ENCODE measurements at places on chromosomes 1 and 21. TPM values are rescaled to one million over a fixed set of nuclear protein-coding genes. Genes with fewer than 3 reads are reported as not detected.

- peak; percentile 59 for DNase-seq
- H3K4me1 ChIP-seq = no peaks in the 10 kb centered on the region
- no peak overlapping the region for H3K4me3 ChIP-seq
- no peaks in the 10 kb centered on the region for H3K27me3 ChIP-seq
- H3K27ac ChIP-seq = peak overlapping the region; percentile 84
These were observed 27.8 kb downstream of the DMAP1 start for GRCh38 chr1:44240802-44241671.

DNA sequence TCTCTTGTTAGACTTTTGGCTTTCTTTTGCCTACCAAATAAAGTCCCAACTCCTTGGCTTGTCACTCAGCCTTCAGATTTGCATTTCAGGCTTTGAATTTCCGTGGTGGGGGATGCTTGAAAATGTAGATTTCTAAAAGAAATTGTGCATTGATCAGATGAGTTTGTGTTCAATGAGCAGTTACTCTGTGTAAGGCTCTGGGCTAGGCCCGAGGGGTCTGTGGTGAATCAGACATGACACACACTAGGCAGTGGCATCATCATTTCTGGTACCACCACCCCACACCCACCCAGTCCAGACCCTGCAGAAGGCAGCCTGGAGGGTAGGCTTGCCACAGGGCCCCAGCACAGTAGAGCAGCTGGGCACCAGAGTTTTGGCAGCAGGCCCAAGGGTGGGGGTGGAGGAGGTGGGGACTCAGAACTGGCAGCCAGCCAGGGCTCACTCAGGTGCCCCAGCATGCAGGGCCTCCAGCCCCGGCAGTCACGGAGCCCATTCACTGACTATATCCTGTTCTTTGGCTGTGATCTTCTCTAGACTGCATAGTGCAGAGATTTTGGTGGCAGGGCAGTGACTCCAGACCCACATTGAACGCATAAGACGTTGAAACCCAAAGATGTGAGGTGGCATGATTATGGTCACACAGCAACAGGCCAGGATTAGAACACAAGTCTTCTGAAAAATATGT is 97.2 kb upstream of the ARTN start:
- H3K4me1 ChIP-seq = peaks cover 23% of the 10 kb centered on the region
- H3K27ac ChIP-seq = no peak overlapping the region
- H3K36me3 ChIP-seq = peaks cover 19% of the 10 kb centered on the region

- H3K4me3 ChIP-seq = peak overlapping the region; percentile 1
- H3K27ac ChIP-seq = peak overlapping the region; percentile 82
These were observed 35.2 kb downstream of the CFAP57 start for GRCh38 chr1:43207229-43207853.

DNA sequence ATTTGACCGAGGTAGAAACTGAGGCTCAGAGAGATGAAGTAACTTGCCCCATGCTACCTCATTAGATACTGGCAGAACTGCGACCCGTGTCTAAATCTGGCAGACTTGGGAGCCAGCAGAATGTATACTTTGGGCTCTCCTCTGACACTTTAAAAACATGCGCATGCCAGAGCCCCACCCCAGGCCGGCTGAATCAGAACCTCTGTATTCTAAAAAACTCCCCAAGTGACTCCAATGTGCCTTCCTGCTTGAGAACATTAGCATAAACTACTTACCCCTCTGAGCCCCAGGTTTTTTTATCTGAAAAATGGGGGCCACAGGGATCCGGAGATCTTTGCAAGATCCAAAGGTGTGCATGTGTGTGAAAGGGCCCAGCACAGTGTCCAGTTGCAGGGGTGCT is 344.7 kb upstream of the USP24 start:
- H3K27ac ChIP-seq = no peak overlapping the region
- no peak for DNase-seq
- H3K4me1 ChIP-seq = no peaks in the 10 kb centered on the region
- H3K36me3 ChIP-seq = no peaks in the 10 kb centered on the region
- H3K4me3 ChIP-seq = no peak overlapping the region

GRCh38 chr1:64479874-64480273 is 9.9 kb downstream of the CACHD1 start:
- H3K36me3 ChIP-seq = no peaks in the 10 kb centered on the region
- H3K27ac ChIP-seq = no peak overlapping the region
- no peaks in the 10 kb centered on the region for H3K27me3 ChIP-seq
- peaks cover 22% of the 10 kb centered on the region for H3K4me1 ChIP-seq

- H3K36me3 ChIP-seq = no peaks in the 10 kb centered on the region
- no peaks in the 10 kb centered on the region for H3K27me3 ChIP-seq
- DNase-seq = no peak
- no peak overlapping the region for H3K4me3 ChIP-seq
These were observed 23.6 kb upstream of the CBR3 start for GRCh38 chr21:36111238-36111637.

GRCh38 chr1:160410406-160411005 is 10.1 kb downstream of the VANGL2 start:
- H3K27me3 ChIP-seq = no peaks in the 10 kb centered on the region
- no peak overlapping the region for H3K4me3 ChIP-seq
- H3K27ac ChIP-seq = no peak overlapping the region
- DNase-seq = no peak
- no peaks in the 10 kb centered on the region for H3K36me3 ChIP-seq

- no peaks in the 10 kb centered on the region for H3K27me3 ChIP-seq
- H3K4me3 ChIP-seq = no peak overlapping the region
- DNase-seq = peak; percentile 52
- no peak overlapping the region for H3K27ac ChIP-seq
- no peaks in the 10 kb centered on the region for H3K36me3 ChIP-seq
These were observed 46.1 kb upstream of the SLC30A1 start for GRCh38 chr1:211625040-211625439.

GRCh38 chr1:110781525-110781924 is 91.4 kb upstream of the CD53 start:
- peaks cover 11% of the 10 kb centered on the region for H3K4me1 ChIP-seq
- H3K27ac ChIP-seq = no peak overlapping the region
- H3K4me3 ChIP-seq = no peak overlapping the region
- DNase-seq = no peak
- no peaks in the 10 kb centered on the region for H3K36me3 ChIP-seq

DNA sequence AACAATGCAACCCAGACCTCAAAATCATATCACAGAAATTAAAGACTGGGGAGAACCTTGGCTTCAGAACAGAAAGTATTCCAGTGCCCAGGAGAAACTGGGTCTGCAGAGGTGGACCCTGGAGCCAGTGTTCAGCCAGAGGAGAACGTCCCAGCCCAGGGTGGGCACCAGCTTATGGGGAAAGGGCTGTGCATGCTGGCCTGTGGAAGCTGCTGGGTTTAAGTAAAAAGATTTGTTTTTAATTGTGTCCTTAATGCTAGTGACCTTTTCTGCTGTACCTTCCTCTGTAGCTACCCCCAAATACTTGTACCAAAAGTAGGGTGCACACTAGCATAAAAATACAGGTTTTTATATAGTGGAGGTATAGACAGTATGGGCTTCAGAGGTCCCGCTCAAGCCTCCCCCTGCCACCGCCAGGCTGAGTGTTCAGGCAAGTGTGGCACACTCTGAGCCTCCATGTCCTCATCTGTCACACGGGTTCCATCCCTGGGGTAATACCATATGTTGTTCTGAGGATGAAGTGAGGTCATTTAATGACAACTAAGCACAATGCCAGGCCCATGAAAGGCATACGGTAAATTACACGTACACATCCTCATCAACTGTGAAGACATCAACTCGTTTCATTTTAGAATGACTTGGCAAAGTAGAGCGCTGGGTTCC is 47.0 kb downstream of the SLC37A1 start:
- peaks cover 91% of the 10 kb centered on the region for H3K36me3 ChIP-seq
- no peaks in the 10 kb centered on the region for H3K27me3 ChIP-seq
- H3K4me3 ChIP-seq = no peak overlapping the region
- H3K27ac ChIP-seq = no peak overlapping the region

DNA sequence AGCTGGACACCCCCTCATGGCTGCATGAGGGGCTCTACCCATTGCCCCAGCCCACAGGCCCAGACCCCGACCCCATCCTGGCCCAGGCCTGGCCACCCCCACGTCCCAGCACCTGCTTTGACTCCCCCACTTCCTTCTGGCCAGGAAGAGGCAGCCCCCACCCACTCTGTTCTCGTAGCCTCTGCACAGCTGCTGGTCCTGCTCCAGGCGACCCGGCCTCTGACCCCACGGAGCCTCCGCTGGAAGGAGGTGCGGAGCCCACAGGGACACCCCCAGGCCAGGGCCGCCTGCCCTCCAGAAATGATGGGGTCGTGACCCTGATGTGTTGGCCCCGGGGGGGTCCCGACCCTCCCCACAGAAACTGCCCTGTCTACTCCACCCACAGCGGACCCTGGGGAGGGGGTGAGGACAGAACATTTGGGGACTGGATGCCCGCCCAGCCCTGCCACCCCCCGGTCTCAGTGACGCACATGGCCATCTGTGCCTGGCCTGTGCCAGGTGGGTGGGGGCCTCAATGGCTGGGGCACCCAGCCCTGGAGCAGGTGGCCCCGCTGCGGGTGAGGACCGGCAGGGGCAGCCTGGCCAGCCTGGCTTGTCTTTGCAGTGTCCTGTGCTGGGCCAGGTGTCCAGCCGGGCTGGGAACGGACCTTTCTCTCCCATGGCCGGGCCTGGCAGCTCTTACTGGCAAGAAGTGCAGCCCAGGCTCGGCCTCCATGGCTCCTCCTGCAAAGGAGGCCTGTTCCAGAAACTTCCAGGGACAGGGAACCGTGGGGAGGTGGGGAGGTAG is 78.6 kb downstream of the MORN1 start:
- peaks cover 55% of the 10 kb centered on the region for H3K4me1 ChIP-seq
- peak overlapping the region; percentile 93 for H3K27ac ChIP-seq
- H3K27me3 ChIP-seq = no peaks in the 10 kb centered on the region
- peaks cover 21% of the 10 kb centered on the region for H3K36me3 ChIP-seq
- no peak overlapping the region for H3K4me3 ChIP-seq

GRCh38 chr1:57623039-57623790 is 199.4 kb upstream of the DAB1 start:
- H3K36me3 ChIP-seq = no peaks in the 10 kb centered on the region
- no peak overlapping the region for H3K27ac ChIP-seq
- peak; percentile 65 for DNase-seq

- H3K27me3 ChIP-seq = no peaks in the 10 kb centered on the region
- DNase-seq = peak; percentile 75
- H3K4me1 ChIP-seq = peaks cover 20% of the 10 kb centered on the region
- no peak overlapping the region for H3K4me3 ChIP-seq
These were observed 700 bp upstream of the CCDC28B start for GRCh38 chr1:32199717-32200072.

- no peak for DNase-seq
- no peak overlapping the region for H3K4me3 ChIP-seq
- no peak overlapping the region for H3K27ac ChIP-seq
- no peaks in the 10 kb centered on the region for H3K27me3 ChIP-seq
These were observed 133.7 kb upstream of the COL6A1 start for GRCh38 chr21:45847870-45848269.

The TMEM200B gene
- 0.83 TPM for total RNA-seq

The MROH7 gene
- 2.3 TPM for total RNA-seq

The SLC9C2 gene
- total RNA-seq = not detected
